ENCODE measurements at places on chromosomes 5 and 9. TPM values are rescaled to one million over a fixed set of nuclear protein-coding genes. Genes with fewer than 3 reads are reported as not detected.

The CRHBP gene
- total RNA-seq: 27.8 TPM

DNA sequence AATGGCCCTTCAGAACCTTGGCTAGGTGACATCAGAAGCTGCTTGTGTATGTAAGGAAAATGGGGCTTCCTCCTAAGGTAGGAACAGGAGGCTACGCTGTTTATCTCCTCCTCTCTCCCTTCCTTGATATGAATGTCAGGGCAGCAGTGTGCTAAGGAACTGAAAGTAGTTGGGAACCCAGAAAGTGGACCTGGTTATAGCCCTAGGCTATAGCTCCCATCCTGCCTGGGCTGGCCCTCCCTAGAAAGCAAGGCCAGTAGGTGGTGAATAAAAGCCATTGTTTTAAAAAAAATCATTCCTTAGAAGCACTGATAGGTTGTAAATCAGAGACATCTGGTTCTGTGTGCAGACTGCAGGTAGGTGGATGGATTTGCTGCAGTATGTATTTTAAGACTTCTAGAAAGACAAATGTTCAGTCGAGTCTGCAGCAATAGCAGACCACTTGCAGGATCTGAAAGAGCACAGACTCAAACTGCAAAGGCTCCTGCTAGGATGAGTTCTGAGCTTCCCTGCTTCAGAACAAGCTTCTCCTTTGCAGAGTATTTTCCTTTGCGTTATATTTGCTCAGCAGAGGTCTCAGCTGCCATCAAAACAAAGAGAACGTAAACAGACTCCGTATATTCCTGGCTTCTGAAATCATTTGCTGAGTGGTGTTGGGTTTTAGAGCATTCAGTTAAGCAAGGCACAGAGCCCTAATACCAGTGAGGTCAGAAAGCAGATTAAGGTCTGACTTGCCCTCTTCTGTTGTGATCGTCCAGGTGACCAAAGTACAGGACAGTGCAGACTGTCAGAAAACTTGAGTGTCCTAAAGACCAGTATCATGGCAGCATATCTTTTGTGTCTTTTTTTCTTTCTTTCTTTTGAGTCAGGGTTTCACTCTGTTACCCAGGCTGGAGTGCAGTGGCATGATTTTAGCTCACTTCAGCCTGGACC, 20.1 kb upstream of the CFAP157 start:
- H3K27me3 ChIP-seq: no peaks in the 10 kb centered on the region
- H3K36me3 ChIP-seq: no peaks in the 10 kb centered on the region
- no peak overlapping the region for H3K4me3 ChIP-seq
- H3K27ac ChIP-seq: no peak overlapping the region
- DNase-seq: no peak
- no peaks in the 10 kb centered on the region for H3K4me1 ChIP-seq

DNA sequence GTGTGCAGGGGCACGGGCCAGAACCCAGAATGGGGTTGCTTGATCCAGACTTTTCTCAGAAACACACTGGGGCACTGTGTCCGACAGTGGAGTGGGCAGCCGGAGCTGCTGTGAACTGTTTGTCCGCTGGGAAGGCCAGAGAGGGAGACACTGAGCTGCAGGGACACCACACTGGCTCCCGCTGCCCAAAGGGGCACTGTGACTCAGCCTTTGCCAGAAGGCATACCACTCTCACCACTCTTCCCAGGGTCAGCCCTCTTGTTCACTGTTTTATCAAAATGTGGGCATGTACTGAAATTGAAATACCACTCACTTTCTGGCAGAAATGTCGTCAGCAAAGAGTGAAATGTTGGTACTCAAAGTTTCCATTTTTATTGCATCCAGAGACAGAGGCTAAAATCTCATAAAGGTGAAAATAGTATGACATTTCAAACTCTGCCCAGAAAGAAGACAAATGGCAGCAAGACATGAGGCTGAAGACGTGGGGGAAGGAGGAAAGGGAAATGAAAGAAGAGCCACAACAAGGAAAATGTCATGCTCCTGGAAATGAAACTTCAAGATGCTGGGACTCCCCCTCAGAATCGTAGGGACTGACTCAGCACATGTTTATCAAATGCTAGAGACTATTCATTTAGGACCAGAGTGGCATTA, 4.5 kb upstream of the IL7R start:
- H3K4me3 ChIP-seq: no peak overlapping the region
- no peaks in the 10 kb centered on the region for H3K36me3 ChIP-seq
- DNase-seq: no peak
- H3K27ac ChIP-seq: no peak overlapping the region
- no peaks in the 10 kb centered on the region for H3K4me1 ChIP-seq
- H3K27me3 ChIP-seq: no peaks in the 10 kb centered on the region

The HTR1A gene
- not detected for total RNA-seq

- H3K4me1 ChIP-seq: peaks cover 64% of the 10 kb centered on the region
- peak overlapping the region; percentile 89 for H3K27ac ChIP-seq
- H3K27me3 ChIP-seq: no peaks in the 10 kb centered on the region
- no peaks in the 10 kb centered on the region for H3K36me3 ChIP-seq
- DNase-seq: peak; percentile 78
- peak overlapping the region; percentile 61 for H3K4me3 ChIP-seq
Measured at GRCh38 chr9:74630228-74630627, 133.1 kb downstream of the RORB start.

- no peak overlapping the region for H3K4me3 ChIP-seq
- H3K27ac ChIP-seq: no peak overlapping the region
- no peaks in the 10 kb centered on the region for H3K27me3 ChIP-seq
Measured at GRCh38 chr9:23814243-23814642, 11.8 kb downstream of the ELAVL2 start.

The LHX3 gene
- not detected for total RNA-seq

GRCh38 chr5:82336959-82337351, 58.8 kb upstream of the RPS23 start:
- no peak for DNase-seq
- H3K4me1 ChIP-seq: no peaks in the 10 kb centered on the region
- H3K27me3 ChIP-seq: no peaks in the 10 kb centered on the region
- H3K4me3 ChIP-seq: no peak overlapping the region

DNA sequence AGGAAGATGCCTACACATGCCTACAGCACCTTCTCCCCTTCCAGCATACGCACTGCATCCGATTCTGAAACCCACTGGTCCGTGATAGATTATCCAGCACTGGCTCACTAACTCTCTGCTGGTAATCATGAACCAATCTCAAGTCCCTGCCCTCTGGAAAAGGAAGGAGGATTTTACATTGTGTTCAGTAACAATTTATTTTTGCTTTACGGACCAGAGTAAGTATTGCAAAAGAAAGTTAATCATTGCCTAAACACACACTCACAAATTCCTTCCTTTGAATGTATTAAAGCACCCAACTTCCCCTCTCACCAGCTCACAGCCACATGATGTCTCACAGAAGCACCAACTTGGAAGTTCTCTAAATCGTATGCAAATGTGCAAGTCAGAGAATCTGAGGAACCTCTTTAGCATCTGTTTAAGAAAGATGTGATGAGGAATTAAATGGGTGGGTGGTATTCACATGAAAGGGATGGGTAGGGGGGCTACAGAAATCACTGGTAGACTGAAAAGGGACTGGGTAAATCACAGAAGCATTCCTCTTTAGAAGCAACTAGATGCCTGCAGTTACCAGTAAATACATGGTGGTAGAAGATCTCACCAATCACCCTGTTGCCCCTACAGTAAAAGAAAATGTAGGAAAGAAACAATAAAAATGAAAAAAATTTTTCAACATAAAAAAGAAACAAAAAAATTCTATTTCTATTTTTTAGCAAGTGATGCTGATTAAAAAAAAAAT, 8.4 kb downstream of the GNAQ start:
- H3K27me3 ChIP-seq: no peaks in the 10 kb centered on the region
- peak; percentile 77 for DNase-seq
- 0 out of 2 replicates have a peak overlapping the region, but pooled peaks have one; percentile 26 for H3K4me3 ChIP-seq
- H3K27ac ChIP-seq: no peak overlapping the region

DNA sequence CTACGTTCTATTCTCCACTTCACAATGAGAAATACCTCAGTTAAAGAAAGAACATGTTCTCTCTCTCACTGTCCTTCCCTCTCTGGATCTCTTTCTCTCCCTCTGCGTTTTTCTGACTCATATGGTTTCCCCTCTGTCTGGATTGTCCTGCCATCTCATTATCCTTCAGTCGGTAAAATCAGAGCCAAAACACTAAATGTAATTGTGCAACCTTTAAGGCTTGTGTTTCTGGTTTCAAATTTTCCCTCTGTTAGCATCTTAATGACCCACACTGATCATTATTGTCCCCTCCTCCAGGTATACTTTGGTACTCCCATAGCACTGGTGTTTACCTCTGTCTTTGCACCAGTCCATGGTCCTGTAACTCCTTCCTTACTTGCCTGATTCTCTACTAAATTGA, 509.4 kb upstream of the C9orf72 start:
- no peak for DNase-seq
- H3K27me3 ChIP-seq: no peaks in the 10 kb centered on the region

The LCN1 gene
- not detected for total RNA-seq

- no peaks in the 10 kb centered on the region for H3K27me3 ChIP-seq
- no peaks in the 10 kb centered on the region for H3K36me3 ChIP-seq
- DNase-seq: peak; percentile 80
Measured at GRCh38 chr9:21434202-21435014, 5.8 kb upstream of the IFNA1 start.

- no peak for DNase-seq
- no peak overlapping the region for H3K4me3 ChIP-seq
- no peaks in the 10 kb centered on the region for H3K27me3 ChIP-seq
- H3K36me3 ChIP-seq: no peaks in the 10 kb centered on the region
- no peak overlapping the region for H3K27ac ChIP-seq
- H3K4me1 ChIP-seq: peaks cover 6% of the 10 kb centered on the region
Measured at GRCh38 chr9:126148994-126149393, 177.6 kb upstream of the MVB12B start.

Data from Karpas-422 (cell line).